ENCODE measurements at places on chromosomes 5 and 9. TPM values are rescaled to one million over a fixed set of nuclear protein-coding genes. Genes with fewer than 3 reads are reported as not detected.

GRCh38 chr5:102789469-102789868 is 34.4 kb downstream of the PAM start:
- no peak overlapping the region for H3K27ac ChIP-seq
- H3K27me3 ChIP-seq: no peaks in the 10 kb centered on the region
- H3K4me3 ChIP-seq: no peak overlapping the region
- DNase-seq: no peak
- H3K4me1 ChIP-seq: no peaks in the 10 kb centered on the region
- no peaks in the 10 kb centered on the region for H3K36me3 ChIP-seq

AK1 gene
- total RNA-seq: 2.2 TPM

SPINK7 gene
- not detected for total RNA-seq

- no peak for DNase-seq
- H3K27me3 ChIP-seq: peaks cover 38% of the 10 kb centered on the region
- H3K4me1 ChIP-seq: peaks cover 14% of the 10 kb centered on the region
- H3K36me3 ChIP-seq: no peaks in the 10 kb centered on the region
- no peak within 1 kb of the TSS for H3K27ac ChIP-seq
Observed at GRCh38 chr5:55226934-55227663, at the start of gene MCIDAS. Gene MCIDAS, minus strand, starts transcription at chr5:55227315. Its CDS starts 177 bp downstream, at chr5:55227138.

SLC36A3 gene
- total RNA-seq: not detected

IFNE gene
- total RNA-seq: not detected

SLC25A2 gene
- 0.58 TPM for total RNA-seq

NME5 gene
- not detected for total RNA-seq

DNA sequence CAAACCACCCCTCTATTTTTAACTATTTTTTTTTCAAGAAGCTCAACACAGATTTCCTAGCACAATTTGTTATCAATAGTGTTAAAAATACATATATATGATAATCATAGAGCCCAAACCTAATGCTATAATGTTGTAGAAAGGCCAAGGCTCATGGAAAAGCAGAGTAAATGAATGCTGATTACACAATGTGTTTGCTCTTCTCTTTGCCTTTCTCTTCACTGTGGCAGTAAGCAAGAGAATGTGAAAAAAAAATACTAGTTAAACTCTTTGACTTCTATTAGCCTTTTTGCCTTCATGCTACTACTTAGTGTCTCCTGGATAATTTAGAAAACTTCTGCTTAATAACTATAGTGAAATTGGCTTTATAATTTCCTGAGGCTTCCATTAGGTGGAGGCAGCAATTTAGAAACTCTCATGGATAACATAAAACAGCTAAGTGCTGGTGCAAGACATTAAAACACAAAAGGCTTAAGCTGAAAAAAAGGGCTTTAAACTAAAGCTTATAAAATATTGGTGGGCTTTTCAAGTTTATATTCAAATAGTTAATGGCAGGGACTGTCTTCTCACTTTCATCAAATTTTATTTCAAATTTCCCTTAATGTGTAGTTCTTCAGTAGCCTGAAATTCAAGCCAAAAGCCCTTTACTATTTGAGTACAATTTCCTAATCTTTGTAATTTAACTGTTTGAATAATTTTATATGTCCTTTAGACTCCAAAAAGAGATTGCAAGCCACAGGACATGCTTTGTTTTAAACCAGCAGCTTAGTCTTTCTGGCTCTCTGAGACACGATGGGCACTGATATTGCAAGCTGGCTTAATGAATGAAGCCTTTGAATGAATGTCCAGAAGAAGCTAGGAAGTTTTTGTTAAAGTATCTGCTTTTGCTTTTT is 2031.8 kb upstream of the CDH6 start:
- DNase-seq: no peak
- H3K27ac ChIP-seq: no peak overlapping the region
- no peaks in the 10 kb centered on the region for H3K36me3 ChIP-seq
- no peak overlapping the region for H3K4me3 ChIP-seq
- H3K4me1 ChIP-seq: no peaks in the 10 kb centered on the region
- H3K27me3 ChIP-seq: no peaks in the 10 kb centered on the region

SGCD gene
- not detected for total RNA-seq

LVRN gene
- total RNA-seq: not detected

- no peak overlapping the region for H3K4me3 ChIP-seq
- H3K27me3 ChIP-seq: no peaks in the 10 kb centered on the region
- H3K4me1 ChIP-seq: no peaks in the 10 kb centered on the region
- no peak for DNase-seq
Observed at GRCh38 chr9:118578467-118578866, 790.8 kb downstream of the BRINP1 start.

Measured in GM12878 (cell line).